ENCODE measurements at places on chromosomes 13 and 19.
A peak's percentile ranks its signal among the peaks of the same experiment; 100 is the strongest.

DNA sequence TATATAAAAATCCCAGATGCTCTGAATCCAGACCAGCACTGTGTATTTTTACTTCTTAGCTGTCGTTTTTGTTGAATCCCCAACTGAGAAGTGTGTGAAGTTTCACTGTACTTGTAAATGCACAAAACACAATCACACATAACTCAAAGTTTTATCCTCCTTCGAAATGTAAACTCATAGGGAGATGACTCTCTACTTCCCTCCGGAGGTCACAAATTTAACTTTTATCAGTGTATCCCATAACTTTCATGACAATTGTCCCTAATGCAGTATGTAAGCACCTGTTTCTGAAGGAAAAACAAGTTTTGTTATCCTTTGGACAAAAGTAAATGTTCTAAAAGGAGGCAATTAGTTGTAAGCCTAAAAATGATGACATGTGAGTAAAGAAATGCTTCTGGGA, 665.0 kb upstream of the SLITRK6 start:
- DNase-seq, result no peak

DNA sequence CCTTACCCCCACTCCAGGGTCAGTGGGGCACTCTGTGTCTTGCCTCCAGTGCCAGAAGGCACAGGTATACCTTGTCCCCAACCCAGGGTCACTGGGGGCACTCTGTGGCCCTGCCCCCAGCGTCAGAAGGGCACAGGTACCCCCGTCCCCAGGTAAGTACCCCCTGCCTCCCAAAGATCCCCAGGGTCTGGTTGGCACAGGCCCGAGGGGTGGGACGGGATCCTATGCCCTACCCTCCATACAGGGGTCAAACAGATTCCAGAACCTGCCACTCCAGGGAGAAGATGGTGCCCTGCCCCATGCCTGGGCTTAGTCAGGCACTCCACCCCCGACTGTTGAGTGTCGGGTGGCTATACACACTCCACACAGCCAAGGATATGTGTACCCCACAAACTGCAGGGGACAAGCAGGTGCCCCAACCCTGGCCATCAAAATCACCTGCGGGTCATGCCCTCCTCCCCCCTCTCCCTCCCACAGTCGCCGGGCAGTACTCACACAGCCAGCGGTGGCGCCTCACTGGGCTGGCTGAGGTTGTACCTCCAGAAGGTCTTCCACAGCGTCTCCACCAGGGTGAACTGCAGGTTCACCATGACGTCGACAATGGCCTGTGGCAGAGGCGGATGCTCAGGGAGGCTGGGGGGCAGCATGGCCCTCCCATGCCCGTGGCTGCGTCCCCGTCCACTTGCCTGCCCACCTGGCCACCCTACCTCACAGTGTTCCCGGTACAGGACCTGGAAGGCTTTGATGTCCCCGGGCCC, 13.8 kb downstream of the DCAF15 start:
- DNase-seq, result no peak

GRCh38 chr13:42964761-42965161, 27.3 kb downstream of the EPSTI1 start:
- no peak for DNase-seq

DNA sequence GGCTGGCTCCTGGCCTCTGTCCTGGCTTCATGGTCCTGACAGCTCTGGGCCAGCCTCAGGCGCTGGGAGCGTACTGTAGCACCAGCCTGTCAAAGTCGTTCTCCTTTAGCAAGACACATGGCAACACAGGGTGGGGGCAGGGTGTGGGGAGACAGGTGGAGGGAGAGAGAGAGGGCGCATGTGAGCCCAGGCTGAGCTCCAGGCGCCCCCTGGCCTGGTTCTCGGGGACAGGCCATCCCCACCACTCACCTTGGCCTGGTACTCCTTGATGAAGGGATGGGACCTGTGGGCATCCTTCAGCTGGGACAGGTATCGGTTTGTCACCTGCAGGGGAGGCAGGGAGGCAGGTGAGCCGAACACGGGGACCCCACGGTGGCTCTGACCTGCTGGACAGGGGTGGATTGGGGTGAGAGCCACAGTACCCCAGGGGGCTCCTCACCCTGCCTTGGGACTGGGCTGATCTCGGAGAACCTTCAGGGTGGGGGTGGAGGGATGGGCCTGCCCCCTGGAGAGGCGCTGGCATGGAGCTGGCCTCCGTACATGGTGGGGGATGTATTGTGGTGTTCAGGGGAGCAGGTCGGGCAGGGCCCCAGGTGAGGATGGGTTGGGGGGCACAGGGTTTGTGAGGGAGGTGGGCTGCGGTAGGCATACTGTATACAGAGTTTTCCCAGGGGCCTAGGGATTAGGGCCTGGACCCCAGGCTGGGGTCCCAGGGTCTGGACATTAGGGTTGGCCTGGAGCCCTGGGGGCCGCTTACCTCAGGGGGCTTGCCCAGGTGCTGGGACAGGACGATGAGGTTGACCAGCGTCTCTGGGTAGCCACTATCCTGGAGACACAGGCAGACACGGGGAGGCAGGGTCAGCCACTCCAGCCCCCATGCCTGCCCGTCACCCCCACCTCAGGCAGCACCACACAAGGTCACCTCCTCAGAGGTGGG, 3.9 kb upstream of the CERS1 start:
- no peak for DNase-seq

- DNase-seq, result no peak
Measured at GRCh38 chr13:23867027-23867491, 22.1 kb downstream of the MIPEP start.

DNA sequence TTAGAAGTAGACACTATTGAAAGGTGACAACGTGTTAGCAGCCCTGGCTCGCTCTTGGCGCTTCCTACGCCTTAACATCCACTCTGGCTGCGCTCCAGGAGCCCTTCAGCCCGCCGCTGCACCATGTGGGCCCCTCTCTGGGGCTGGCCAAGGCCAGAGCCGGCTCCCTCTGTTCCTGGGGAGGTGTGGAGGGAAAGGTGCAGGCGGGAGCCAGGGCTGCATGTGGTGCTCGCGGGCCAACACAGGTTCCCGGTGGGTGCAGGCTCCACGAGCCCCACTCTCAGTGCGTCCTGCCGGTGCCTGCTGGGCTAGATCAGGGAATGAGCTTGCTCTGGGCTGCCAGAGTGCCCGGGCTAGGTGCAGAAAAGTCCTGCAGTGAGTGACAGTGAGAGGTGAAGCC, 1284.3 kb downstream of the OLFM4 start:
- DNase-seq, result no peak

DNA sequence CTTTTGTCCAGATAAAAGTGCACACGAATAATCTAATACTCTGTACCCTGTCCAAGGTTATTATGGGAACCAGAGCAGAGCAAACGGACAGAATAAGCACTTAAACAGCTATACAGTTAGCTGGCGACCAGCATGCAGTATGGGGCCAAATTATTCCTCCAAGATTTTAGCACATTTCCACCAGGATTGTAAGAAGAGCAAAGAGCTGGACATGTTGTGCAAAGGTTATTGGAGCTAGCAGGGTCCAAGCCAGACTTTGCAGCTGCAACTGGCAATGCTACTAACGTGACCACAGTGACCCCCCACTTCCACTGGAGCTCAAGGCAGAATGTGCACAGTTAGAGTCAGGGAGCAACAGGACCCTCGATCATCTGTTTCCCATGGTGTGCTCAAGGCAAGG, 89.9 kb downstream of the COL4A1 start:
- DNase-seq, result no peak

DNA sequence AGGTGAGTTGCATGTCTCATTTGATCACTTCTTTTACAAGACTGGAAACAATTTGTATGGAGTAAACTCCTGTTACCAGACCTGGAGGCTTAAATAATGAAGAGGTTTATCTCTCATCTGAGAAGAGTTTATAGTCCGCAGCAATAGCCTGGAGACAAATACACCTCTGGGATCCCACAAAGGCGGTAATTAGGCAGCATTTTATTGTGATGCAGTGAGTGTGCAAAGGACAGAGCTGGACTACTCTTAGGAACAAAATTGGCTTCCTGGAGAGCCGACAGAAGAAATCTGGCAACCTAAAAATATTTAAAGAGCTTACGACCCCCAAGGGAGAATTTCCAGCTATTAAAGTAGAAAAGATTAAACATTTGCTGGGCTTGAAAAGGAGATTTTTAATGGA, 11.8 kb upstream of the KATNAL1 start:
- no peak for DNase-seq

GRCh38 chr13:50969691-50970090, 60.1 kb downstream of the RNASEH2B start:
- no peak for DNase-seq

- no peak for DNase-seq
Measured at GRCh38 chr13:111388851-111389500, 68.5 kb downstream of the TEX29 start.

DNA sequence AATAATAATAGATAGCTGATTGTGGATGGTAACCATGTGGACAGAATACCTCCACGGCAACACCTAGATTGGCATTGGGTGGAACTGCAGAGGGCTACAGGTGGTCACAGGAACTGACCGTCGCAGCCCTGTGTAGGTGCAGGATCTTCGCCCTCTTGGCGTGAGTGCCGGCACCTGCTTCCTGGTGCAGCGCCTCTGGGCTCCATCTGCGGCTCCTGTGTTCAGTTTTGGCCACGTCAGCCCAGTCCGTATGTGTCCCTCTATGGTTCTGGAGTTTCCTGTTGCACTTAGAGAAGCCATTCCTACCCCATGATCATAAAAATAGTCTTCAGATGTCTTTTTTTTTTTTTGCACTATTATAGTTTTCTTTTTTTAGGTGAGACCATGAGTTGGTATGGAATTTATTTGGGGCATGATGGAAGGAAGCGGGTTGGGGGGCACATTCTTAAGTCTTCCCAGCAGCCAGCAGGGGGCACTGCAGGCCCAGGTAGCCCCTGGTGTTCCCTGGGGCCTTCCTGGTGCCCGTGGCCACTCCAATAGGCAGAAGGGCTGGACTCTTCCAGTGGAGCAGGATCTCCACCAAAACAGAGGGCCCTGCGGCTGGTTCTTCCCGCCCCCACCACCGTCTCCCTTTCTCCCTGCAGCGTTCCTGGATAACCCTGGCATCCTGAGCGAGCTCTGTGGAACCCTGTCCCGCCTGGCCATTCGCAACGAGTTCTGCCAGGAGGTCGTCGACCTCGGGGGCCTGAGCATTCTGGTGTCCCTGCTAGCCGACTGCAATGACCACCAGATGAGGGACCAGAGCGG, 10.1 kb upstream of the SLC25A42 start:
- peak; percentile 61 for DNase-seq

DNA sequence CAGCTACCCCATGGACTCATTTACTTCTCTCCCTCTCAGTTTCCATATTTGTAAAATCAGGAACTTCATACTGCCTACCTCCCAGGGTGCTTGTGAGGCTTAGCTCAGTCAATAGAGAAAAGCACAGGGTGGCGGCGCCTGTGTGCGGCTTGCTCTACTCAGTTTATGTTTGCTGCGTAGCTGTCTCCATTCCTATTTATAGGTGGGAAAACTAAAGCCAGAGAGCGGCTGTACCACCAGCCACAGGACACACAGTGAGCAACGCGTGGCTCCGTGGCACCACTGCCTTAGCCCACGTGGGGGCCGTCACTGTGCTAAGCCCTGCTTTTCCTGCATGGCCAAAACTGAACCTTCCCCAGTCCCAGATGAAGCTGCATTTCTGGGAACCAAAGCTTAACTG, 292.4 kb downstream of the TEX29 start:
- no peak for DNase-seq

- DNase-seq, result no peak
Measured at GRCh38 chr13:105914291-105915036, 621.0 kb downstream of the EFNB2 start.

- no peak for DNase-seq
Measured at GRCh38 chr13:56561327-56561726, 579.4 kb upstream of the PRR20A start.

DNA sequence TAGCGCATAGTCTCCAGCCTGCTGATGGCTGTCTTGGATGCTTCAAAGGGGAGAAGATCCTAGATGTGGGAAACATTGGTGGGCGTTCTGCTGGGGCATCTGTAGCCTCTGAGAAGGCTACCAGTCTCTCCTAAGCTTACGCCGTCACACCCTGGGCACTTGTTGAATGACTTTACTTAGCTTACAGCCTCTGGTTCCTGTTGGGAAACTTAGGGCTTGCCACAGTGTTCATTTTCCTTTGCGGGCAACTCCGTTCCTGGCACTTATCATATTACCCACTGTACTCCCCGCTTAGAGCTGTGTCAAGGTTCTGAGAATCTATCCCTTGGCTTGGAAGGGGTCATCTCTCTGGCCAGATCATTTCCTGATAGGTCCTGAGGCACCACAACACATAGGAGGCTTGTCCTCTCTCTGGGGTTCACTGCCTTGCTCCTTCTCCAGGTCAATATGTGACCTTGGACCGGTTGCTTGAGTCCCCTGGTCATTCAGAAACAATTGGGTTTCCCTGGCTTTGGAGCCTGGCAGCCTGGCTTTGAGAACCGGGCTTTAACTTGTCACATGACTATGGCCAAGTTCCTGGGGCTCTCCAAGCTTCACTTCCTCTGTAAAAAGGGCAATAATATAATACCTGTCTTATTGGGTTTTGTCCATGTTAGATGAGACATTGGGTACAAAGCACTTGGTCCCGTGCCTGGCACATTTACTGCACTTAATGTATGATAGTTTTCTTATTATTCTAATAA, 20.5 kb upstream of the ALOX5AP start:
- DNase-seq, result peak; percentile 63

GRCh38 chr13:98399756-98400155, 177.2 kb downstream of the STK24 start:
- DNase-seq, result no peak

DNA sequence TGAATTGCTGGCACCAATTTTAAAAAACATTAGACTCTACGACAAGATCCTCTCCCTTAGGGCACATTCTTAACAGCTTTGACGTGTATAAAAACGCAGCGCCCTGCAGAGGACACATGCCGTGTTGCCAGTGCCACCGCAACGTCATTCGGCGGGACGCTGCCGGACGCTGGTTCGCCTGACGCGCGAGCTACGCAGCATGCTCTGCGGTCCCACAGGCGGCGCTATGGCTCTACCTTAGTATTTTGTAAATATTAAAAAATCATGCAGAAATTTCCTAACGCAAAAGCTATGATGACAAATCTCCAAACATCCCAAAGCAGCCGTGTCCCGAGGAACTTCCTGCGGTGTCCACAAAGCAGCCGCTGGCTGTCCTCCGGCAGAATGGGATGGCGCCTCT, 4.2 kb upstream of the ADPRHL1 start:
- no peak for DNase-seq

DNA sequence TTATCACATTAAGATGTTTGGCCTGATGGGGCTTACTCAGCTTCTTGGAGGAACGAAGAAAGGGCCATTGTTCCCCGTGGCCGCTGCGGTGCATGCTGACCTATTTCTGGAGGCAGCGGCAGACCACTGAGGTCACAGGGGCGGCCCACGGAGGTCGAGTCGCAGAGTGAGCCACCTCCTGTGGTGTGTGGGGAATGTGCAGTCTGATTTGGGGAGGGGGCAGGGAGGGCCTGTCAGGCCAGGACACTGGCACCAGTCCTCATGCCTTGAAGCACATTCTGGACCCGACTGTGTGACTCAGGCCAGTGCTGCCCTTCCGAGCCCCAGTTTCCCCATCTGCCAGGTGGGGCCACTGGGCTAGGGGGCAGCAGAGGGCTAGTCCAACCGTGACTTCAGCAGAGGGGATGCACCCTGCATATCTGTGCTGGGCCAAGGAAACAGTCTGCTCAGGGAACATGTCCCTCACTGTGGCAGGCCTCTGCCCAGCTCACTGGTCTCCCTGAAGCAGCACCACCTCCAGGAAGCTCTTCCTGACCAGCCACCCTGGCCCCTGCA, 6.3 kb downstream of the SLC7A10 start:
- DNase-seq, result no peak

All from CD4-positive, alpha-beta T cell treated with Interleukin-4 for 1 hour (primary cell).